ENCODE measurements at places on chromosomes 13 and 19. TPM values are rescaled to one million over a fixed set of nuclear protein-coding genes. Genes with fewer than 3 reads are reported as not detected.

DNA sequence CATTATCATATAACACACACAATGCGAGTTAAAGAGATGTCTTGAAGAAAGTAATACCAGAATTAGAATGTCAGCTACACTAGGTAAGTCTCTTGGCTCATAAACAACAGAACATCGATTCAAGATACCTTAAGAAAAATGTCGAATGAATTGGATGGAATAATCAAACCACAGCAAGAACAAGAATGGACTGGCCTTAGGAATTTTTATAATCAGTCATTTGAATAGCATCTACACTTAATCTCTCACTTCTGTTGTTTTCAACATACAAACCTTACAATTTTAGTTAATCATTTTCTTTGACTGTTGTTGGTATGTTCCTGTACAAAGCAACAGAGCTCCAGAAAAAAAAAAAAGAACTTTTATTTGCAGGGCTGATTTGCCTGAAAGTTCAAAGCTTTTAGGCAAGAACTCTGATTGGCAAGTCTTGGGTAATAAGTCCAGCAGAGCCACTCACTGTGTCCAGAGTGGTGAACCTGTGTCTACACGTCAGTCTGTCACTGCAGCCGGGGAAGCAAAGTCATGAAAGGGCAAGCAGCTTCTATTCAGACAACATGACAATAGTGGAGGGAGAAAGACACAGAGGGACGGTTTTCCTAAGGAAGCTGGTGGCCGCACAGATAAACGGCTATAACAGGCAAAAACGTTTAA is 1026.1 kb upstream of the MIR17HG start:
- DNase-seq: no peak

GRCh38 chr13:95679722-95680121 is 2.8 kb downstream of the DNAJC3 start:
- no peak for DNase-seq

GRCh38 chr13:65656740-65657329 is 1573.3 kb downstream of the PCDH9 start:
- no peak for DNase-seq

GRCh38 chr19:56360841-56361240 is 32.5 kb downstream of the ZNF582 start:
- DNase-seq: no peak

The MCF2L gene
- total RNA-seq: 35.4 TPM

DNA sequence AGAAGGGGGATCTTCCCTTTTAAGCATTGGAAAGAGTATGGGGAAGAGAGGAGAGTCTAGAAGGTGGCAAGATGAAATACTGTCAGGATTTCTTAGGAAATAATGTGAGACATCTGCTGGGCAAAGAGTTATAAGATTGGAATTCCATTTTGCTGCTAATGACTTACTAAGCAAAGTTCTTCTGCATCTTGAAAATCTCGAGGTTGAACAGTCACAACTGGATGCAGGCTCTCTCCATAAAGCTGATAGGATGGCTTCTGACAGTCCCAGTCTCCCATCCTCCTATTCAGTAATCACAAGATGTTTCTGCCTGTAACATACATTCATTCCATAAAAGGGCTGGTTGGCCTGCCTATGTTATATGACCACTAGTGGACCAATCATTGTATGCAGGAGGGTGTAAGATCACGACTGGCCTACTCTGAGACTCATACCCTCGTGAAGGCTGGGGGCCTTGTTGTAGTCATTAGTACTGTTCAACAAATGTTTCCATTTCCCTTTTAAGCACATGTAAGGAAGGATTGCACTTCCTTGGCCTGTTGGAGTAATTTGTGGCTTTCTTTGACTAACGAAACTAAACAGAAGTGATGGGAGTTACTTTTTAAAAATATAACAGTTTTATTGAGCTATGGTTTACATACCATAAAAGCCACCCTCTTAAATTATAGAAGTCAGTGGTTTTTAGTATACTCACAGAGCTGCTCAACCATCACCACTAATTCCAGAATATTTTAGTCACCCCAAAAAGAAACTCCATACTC is 45.0 kb upstream of the TDRD3 start:
- DNase-seq: no peak

DNA sequence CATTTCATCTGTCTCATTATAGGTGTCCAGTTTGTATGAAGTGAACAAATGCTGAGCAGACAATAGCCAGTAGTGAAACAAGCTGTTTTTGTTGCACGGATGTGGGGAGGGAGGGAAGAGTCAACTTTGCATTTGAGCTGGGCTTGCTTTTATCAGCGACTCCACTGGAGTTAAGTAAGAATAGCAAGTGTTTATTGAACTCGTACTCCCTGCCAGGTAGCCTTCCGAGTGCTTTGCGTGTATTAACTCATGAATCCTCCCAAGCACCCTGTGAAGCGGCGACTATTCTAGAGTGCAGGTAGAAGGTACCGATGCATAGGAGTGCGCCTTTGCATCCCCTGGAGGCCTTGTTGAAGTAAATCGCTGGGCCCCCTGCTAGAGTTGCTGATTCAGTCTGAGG is 4.7 kb upstream of the ZNF444 start:
- peak; percentile 48 for DNase-seq

- DNase-seq: no peak
Measured at GRCh38 chr13:47017476-47017875, 120.6 kb upstream of the HTR2A start.

The PEX11G gene
- 4.3 TPM for total RNA-seq

GRCh38 chr13:113448885-113449692 is 4.2 kb downstream of the ADPRHL1 start:
- DNase-seq: no peak

The CGB8 gene
- 0.31 TPM for total RNA-seq

- DNase-seq: no peak
Measured at GRCh38 chr13:36358175-36358718, 12.1 kb upstream of the SPART start.

The SHANK1 gene
- total RNA-seq: 3.9 TPM

The ZNF284 gene
- 3.0 TPM for total RNA-seq

The BAX gene
- 351 TPM for total RNA-seq

The FPR2 gene
- total RNA-seq: 0.31 TPM

DNA sequence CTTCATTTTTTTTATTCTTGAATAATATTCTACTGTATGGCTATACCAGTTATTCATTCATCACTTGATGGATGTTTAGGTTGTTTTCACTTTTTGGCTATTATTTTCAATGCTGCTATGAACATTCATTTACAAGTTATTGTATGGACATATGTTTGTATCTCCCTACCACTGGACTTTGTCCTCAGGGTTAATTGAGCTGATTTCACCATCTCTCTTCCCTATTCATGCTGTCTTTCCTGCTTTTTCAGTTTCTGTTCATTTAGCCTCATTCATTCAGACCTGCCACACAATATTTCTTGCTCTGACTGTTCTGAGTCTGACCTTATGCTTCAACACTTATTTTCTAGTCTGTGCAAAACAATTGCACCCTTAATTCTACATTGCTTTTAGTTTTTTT is 12.3 kb upstream of the C1QTNF9B start:
- DNase-seq: no peak

The CRB3 gene
- total RNA-seq: 36.5 TPM

DNA sequence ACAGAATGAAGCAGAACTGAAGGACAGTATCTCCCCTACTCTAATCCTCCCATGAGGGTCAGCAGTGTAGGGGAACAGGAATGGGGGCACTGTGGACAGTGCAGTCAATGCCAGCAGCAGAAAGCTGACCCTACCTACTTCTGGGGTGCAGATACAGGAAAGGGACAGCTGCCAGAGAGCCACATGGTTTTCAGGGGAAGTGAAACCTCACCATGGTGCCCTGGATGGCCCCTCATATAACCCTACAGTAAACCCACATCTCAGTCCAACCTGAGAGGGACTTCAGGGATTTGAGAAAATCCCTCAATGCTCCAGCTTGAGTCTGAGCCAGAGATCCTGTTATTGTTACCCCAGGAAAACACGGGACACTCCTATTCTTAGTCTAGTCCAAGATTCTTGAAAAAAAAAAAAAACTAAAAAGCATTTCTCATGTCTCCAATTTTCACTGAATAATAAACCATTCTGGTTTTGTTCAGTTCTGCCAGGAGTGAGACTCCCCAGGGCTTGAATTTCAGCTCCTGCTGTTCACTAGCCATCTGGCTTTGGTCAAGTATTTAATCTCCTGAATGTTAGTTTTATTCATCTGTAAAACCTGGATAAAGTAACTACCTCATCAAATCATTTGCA is 511.6 kb upstream of the ARGLU1 start:
- no peak for DNase-seq

- DNase-seq: no peak
Measured at GRCh38 chr19:7771072-7771471, 8.0 kb downstream of the CLEC4M start.

Data from WTC11 (cell line).